ENCODE measurements at places on chromosomes 2 and 18.

DNA sequence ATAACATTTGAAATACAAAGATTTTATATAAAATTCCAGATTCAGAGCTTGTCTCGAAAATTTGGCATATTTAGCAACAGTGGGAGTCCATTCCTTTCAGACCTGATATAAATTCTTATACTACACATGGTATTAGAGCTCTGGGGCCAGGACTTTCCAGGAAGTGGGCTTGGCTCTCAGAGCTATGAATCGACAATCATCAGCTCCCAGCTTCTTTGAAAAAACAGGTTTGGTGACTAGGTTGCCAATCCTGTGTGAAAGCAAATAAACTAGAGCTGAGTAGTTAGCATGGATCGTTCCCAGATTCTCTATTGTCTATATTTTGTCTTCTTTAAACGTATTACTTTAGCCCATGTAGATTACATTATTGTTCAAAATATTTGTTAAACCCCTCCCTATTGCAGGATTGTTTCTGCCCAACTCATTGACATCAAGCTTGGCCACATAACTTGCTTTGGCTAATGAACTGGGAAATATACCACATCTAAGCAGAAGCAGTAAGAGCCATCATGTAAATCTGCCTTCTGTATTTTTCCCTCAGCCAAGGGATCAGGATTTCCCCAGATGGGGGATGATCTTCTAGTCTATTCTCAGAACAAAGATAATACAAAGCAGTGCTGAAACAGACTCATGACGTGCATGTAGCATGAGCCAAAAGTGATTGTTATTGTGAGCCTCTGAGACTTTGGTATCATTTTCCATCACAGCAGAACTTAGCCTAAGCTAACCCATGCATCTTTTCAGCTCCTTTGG is 105.4 kb downstream of the KCNH7 start:
- DNase-seq, result no peak

DNA sequence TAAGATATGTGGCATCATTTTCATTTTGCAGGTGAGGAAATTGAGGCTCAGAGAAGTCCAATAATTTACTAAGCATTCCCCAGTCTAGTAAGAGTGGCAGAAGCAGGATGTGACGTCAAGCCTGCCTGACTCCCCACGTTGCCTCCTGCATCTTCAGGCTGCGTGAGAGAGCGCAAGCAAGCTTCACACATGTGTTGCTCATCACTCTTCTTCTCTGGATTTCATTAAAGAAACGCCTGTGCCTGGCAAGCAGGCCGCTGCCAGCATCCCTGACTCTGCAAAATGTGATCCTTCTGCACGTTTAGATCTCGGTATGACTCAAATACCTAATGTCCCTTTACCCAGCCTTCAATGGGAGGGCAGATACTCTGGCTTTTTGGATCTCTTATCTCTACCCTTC is 96.8 kb downstream of the PRKCE start:
- no peak for DNase-seq

- DNase-seq, result no peak
Measured at GRCh38 chr2:69518841-69519240, 81.6 kb upstream of the NFU1 start.

GRCh38 chr18:78731398-78732032 is 248.1 kb upstream of the SALL3 start:
- no peak for DNase-seq

- DNase-seq, result no peak
Measured at GRCh38 chr18:63183378-63183777, 136.2 kb downstream of the BCL2 start.

- no peak for DNase-seq
Measured at GRCh38 chr2:37689751-37690150, 18.3 kb upstream of the CDC42EP3 start.

GRCh38 chr18:74171910-74172606 is 23.7 kb downstream of the TIMM21 start:
- DNase-seq, result no peak

GRCh38 chr2:200786423-200786822 is 25.3 kb upstream of the BZW1 start:
- no peak for DNase-seq

DNA sequence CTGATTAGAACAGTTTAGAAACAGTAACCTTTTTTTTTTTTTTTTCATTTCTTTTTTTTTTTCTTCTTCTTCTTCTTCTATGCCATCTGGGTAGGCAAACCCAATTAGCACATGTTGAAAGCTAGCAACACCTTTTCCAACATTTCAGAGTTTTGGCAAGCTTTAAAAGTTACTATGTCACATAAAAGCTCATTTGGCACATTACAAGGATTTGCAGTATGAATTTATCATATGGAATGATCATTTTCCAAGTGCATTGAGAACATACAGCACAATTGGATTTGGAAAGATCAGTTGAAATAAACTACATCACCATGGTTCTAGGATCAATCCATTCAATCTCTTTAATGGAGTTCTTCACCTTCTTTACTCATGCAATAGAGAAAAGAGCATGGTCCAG is 847.0 kb downstream of the LRRTM4 start:
- DNase-seq, result no peak

DNA sequence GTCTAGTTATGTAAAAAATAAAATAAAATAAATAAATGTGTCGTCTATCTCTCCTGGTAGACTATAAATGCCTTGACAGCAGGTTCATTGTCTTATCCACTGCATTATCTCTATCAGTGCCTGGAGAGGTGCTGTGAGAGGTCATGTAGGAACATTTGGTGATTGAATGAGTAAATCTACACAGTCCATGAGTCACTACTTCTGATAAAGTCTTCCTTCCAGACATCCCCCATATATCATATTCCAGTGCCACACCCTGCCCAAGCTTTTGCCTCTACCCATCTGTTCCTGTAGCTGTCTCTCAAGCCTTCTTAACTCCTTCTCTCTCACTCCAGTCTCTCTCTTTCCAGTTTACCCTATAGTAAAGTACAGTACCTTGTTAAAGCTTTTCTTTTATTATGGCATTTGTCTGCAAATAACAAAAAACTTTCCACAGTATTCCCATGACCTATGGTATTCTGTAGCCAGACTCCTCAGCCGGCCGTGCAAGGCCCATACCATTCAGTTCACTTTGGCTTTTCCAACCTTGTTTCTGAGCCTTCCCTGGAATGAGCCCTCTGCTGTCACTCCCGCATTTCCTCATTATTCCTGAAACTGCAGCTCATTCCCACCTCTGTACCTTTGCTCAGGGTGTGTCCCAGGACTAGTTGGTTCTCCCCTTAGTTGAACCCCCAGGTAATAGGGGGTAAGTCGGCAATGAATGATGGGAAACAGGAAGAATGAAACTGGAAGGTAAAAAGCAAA is 37.5 kb downstream of the ANXA4 start:
- no peak for DNase-seq

DNA sequence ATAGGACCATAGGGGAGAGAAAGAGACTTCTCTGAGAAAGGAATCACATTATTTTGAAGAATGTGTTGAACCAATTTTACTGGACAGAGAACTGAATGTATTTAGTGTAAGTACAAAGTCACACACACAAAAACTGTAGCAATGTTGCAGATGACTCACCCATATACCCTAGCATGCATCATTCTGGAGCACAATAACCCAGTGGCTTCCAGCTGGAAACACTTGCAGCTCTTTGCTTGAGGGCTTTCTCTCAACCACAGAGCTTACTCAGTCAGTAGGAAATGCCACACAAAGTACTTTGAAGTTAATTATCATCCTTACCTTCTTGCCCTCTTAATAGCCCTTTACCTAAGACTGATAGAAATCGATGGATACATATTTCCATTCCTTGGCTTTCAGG is 760.0 kb upstream of the FSHR start:
- DNase-seq, result peak; percentile 4

- DNase-seq, result no peak
Measured at GRCh38 chr2:198077477-198077876, 273.1 kb downstream of the PLCL1 start.

DNA sequence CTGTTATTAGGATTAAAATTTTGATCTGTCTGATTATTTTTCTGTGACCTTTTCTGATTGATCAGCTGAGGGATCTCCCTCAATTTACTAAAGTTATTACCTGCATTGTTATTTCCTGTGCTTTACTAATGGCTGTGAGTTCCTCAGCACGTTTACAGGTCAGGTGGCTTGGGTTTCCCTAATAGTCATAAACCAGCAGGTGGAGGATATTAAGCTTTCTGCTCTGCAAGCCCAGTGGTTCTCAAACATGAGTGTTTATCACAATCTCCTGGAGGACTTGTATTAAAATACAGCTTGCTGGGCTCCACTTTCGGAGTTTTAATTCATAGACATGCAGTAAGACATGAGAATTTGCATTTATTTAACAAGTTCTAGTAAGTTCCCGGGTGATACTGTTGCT is 22.4 kb upstream of the UGP2 start:
- peak; percentile 43 for DNase-seq

DNA sequence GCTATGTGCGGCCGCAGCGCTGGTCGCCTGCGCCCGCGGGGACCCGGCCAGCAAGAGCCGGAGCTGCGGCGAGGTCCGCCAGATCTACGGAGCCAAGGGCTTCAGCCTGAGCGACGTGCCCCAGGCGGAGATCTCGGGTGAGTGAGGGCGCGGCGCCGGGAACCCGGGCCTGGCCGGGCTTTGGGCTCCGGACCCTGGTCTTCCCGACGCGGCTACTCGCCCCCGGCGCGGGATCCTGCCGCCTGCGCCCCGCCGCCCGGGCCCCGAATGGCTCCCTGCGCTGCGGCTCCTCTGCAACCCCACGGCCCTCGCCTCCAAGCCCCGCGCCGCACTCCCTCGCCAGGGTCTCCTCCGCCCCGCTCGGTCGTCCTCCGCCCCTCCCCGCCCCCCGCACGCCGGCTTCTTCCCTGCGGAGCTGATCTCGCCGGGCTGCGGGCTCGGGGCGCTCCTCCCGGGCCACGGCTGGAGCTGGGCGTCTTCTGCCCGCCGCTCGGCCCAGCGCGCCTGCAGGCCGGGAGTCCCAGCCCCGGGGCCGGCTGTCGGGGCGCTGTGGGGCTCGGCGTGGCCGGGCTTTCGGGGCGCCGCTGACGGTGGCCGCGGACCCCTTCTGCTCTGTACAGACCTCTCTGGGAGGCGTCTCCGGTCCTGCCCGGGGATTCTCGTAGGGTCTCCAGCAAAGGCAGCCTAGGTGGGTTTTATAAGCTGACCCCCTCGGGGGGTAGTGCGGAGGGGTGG is 652 bp downstream of the GPC1 start:
- DNase-seq, result no peak

GRCh38 chr2:29583548-29584156 is 337.7 kb downstream of the ALK start:
- no peak for DNase-seq

- DNase-seq, result no peak
Measured at GRCh38 chr2:54572636-54573536, 116.8 kb downstream of the SPTBN1 start.

GRCh38 chr2:99727199-99727598 is 237.4 kb upstream of the REV1 start:
- no peak for DNase-seq

- DNase-seq, result no peak
Measured at GRCh38 chr2:194765723-194766122, 891.3 kb upstream of the SLC39A10 start.

- DNase-seq, result no peak
Measured at GRCh38 chr2:217870528-217871011, 132.2 kb downstream of the TNS1 start.

GRCh38 chr2:235291461-235291860 is 202.4 kb upstream of the AGAP1 start:
- no peak for DNase-seq

DNA sequence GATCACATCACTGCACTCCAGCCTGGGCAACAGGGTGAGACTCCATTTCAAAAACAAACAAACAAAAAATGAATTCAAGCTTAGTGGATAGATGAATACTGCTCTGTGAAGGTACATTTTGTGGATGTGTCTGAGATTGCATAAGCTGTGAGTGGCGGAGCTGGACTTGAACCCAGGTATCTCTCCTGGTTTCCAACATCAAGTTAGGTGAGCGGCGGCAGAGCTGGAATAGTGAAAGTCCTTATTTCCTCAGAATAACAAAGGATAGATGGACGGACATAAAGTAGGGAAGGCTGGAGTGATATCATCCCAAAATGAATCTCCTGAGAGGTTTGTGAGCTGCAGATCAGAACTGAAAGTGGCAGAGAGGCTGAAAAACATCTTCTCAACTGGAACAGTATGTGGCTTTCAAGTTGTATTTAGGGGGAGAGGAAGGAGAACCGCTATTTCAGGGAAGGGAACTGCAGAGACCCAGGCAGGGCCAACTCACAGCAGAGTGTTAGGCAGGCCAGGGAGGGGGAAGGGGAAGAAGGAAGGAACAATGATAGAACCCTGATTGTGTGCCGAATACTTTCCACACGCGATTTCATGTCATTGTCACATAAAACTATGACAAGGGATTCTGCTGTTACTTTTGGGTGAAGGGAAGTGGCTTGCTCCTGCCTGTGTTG is 106.2 kb downstream of the LPIN1 start:
- no peak for DNase-seq

DNA sequence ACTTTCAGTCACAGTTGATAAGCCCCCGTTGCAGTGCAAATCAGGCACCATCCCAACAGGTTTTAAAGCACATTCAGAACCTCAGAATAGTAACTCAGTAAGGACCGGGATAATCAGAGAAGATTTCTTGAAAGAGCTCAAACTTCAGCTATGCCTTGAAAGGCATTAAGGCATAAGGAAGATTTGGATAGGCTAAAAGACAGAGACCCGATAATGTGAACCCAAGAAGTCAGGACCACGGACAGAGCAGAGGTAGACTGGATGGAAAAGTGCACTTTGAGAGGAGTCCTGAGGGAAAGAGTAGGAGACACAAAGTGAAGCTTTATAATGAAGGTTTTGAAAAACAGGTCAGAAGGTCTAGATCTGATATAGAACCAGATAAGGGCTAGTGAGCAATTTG is 36.9 kb upstream of the KLF7 start:
- DNase-seq, result no peak

- no peak for DNase-seq
Measured at GRCh38 chr18:22337306-22337705, 80.4 kb downstream of the CTAGE1 start.

DNA sequence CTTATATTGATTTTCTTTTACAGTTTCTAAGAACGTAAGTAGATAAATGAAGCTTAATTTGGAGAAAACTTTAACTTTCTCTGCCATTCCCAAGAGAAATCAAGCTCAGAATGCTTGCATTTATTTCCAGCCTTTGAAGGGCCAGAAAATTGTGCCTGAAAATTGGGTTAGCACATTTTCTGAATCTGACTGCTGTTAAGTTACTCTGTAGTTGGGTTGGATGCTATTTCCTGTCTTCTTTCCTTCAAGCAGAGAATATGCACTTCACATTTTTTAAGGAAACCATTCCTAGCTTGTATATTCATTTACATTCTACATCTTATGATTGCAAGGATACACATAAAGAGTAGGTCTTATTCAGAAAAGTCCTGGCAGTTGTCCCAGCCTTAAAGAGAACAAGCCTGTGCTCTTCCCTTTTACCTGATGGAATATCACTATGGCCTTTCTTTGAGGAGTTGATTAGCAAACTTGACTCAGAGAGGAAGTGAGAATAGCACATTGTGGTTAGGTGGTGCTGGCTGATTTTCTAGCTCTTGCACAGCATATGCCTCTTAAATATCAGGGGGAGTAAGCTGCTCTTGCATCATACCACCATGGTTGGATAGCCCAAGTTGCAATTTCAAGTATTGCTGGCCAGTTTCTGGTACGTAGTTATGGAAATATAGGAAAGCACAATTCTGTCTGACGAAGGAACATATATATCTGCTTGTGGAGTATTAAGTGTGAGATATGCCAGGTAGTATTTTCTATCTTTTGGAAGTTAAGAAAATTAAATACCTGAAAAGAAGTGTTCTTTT is 133.7 kb downstream of the COMMD1 start:
- DNase-seq, result no peak

- no peak for DNase-seq
Measured at GRCh38 chr2:129765326-129765677, 214.2 kb upstream of the RAB6C start.

Data from NCI-H187 treated with DMSO at 0.1 percent for 48 hours (cell line).